ENCODE measurements at places on chromosomes 7 and 10.

- no peak for DNase-seq
Observed at GRCh38 chr7:55561690-55562089, 10.6 kb downstream of the VOPP1 start.

GRCh38 chr10:86663046-86663345, 5.3 kb upstream of the LDB3 start:
- no peak for DNase-seq

DNA sequence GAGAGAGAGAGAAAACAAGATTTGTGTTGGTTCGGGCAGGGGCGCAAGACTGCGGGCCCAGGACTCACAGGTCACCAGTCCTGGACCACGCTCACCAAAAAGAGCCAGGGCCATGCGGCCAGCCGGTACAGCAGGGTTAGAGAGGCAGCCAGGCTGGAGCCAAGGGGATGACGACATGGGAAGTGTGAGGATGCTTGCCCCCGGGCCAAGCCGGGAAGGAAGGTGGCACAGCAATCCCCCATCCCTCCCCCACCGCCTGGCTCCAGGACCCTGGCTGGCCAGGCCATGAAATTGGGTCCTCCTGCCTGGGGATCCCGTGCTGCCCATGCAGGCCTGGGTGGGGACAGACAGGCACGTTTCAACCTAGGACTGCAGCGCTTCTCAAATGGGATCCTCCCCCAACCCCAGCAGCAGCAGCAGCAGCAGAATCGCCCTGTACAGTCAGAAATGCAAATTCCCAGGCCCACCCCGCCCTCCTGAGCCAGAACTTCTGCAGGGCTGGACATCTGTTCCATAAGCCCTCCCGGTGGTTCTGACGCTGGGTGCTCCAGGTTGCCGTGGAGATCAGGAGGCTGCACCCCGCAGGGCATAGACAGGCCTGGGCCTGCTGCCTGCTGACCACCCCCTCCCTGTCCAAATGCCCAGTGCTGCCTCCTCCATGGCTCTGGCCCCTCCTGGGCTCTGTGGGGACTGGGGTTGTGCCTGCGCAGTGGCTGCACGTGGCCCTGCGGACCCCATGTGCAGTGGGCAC, 35.0 kb downstream of the YKT6 start:
- no peak for DNase-seq

GRCh38 chr7:1193593-1194424, 33.8 kb upstream of the ZFAND2A start:
- DNase-seq = no peak

GRCh38 chr10:47060356-47060755, 149.1 kb downstream of the PTPN20 start:
- no peak for DNase-seq

GRCh38 chr10:80523773-80524172, 13.9 kb upstream of the SH2D4B start:
- DNase-seq = no peak

GRCh38 chr10:119494236-119495020, 48.1 kb downstream of the RGS10 start:
- DNase-seq = no peak

- no peak for DNase-seq
Observed at GRCh38 chr10:72014785-72015480, 50.7 kb downstream of the CHST3 start.

DNA sequence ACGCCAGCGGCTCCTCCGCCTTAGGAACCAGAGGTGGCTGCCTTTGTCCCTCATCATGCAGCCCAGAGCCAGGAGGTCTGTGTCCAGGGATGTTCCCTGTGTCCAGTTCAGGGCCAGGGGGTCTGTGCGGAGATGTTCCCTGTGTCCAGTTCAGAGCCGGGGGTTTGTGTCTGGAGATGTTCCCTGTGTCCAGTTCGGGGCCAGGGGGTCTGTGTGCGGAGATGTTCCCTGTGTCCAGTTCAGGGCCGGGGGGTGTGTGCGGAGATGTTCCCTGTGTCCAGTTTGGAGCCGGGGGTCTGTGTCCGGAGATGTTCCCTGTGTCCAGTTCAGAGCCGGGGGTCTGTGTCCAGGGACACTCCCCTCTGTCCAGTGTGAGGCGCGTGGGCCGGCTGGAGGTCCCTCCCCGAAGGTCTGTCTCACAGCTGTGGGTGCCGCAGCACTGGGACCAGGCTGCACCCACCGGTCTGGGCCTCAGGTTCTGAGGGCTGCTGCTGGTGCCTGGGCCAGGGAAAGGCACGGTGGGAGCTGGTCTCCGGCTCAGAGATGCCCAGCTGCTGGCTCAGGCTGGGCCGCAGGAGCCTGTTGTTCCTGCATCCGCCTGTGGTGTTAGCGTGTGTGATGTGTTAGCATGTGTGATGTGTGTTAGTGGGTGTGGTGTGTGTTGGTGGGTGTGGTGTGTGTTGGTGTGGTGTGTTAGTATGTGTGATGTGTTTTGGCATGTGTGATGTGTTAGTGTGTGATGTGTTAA, 67.9 kb upstream of the CFAP46 start:
- DNase-seq = no peak

- DNase-seq = no peak
Observed at GRCh38 chr10:102020938-102021337, 35.0 kb downstream of the ARMH3 start.

- no peak for DNase-seq
Observed at GRCh38 chr10:131576341-131577177, 265.0 kb upstream of the TCERG1L start.

DNA sequence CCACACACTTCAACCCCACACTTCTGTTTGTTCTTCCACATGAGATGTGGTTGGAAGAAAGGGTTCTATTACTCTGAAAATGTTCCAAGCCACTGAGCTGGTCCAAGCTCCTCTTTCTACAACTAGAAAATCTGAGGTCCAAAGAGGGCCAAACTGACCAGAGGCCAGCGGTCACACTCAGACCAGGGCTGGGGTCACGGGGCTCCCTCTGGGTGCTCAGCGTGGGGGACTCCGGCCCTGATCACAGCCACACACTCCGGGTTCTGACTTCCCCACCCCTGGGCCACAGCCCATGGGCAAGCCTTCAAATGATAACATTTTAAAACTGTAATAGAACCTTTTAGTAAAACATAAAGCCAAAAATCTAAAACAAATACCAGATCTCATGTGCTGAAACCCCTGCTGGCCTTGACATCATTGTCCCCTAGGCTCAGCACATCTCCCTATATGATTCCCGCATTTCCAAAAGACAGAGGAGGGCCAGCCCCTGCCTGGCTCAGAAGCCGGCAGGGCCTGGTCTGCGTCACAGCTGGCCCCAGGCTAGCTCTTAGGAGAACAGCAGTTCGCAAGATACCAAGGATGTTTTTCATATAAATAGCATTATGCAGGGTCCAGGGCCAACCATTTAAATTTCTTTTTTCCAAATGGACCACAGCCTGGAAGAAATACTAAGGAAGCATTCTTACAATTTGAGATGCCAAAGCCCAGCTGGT, 3.3 kb downstream of the CRYGN start:
- no peak for DNase-seq

DNA sequence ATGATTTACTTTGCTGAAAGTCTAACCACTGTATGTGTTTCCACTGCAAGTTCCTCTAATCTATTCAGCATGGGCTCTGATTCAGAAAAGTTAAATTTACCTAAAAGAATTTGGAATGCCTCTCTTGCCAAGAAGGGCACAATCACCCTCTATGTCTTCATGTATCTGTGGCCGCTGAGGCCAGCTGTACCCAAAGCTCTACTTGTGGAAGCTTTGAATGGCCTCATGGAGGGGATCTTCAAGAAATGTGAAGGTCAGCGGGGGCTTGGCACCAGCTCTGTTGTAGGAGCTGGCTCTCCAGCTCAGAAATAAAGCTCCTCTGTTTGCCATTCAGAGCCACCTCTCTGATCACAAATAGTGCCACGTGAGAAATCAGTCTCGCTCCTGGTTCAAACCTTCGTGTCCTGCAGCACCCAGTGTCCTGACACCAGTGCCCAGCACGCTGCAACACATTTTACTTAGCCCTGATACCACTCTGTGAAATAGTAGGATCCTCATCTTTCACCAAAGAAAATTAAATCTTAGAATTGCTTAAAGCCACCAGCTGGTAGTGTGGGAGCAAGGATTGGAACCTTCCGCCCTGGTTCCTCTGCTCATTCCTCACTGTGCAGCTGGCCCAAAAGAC, 61.1 kb downstream of the PKD1L1 start:
- no peak for DNase-seq

GRCh38 chr7:40987571-40987970, 715.3 kb downstream of the INHBA start:
- DNase-seq = no peak

GRCh38 chr10:131848741-131849590, 51.8 kb upstream of the PPP2R2D start:
- DNase-seq = no peak

GRCh38 chr10:17009212-17009700, 120.4 kb downstream of the CUBN start:
- no peak for DNase-seq

All from stimulated activated CD4-positive, alpha-beta T cell treated with anti-CD3 and anti-CD28 coated beads, TNF-alpha, amount 100 ng/mL, for 48 hours (primary cell).